ENCODE measurements at places on chromosomes 12 and 14.
A peak's percentile ranks its signal among the peaks of the same experiment; 100 is the strongest.

- no peak for DNase-seq
Observed at GRCh38 chr12:4440187-4440941, 5.3 kb downstream of the FGF6 start.

DNA sequence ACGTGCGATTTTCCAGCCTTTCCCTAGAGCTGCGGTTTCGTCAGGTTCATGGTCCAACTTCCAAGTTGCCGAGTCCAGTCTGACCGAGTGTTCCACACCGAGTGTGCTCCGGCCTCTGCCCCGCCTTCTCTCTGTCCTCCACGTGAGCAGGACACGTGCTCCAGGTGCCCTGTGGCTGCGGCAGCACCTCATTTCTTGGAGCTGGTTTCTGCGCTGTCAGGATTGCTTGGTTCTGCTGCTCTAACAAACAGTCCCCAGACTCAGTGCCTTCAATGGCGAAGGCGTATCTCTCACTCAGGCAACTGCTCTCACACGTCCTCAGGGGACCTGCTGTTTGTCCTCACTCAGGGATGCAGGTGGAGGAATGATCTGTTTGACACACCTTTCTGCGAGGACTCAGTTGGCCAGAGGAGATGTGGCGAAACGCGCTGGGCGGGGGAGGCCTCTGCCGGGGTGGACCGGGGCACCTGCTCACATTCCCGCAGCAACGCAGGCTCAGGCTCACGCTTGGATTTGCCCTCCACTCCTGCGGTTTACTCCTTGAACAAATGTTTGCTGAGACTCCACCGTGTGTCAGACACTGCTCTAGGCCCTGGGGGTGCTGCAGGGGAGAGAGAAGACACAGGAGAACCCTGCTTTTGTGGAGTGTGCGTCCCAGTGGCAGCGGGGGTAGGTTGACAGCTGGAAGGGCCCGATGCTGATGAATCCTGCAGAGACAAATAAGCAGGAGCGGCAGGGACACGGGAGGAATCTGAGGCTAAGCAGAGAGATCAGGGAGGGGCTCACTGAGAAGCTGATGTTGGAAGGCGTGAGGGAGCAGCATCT is 63.4 kb upstream of the FBRSL1 start:
- no peak for DNase-seq

DNA sequence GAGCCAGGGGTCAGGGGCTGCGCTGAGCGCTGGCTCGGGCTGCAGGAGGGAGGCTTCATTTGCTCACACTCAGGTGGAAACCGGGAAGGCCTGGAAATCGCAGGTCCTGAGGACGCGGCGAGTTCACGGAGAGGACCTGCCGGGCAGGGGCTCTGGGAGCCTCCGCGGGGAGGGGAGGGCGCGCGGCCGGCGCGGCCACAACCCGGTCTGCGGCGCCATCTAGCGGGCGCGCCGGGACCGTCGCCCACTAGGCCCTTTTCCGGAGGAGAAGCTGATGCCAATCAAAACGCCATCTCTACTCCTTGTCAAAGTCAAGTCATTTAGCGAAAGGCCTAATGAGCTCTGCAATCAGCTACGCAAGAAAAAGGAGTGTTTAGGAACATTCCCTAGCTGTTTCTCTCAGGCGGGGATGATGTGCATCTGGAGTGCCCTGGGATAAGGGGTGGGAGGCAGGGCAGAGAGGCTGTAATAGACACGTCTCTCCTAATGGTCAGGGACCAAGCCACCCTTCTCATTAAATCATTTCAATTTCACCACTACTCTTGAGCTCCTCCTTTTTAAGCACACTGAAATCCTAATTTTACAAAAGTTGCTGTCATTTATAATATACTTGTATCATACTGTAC is 885.8 kb upstream of the TMEM132C start:
- DNase-seq: peak; percentile 49

- peak; percentile 79 for DNase-seq
Observed at GRCh38 chr12:119412811-119413794, 78.6 kb downstream of the CCDC60 start.

GRCh38 chr12:90253674-90254181 is 545.1 kb upstream of the ATP2B1 start:
- DNase-seq: peak; percentile 92

DNA sequence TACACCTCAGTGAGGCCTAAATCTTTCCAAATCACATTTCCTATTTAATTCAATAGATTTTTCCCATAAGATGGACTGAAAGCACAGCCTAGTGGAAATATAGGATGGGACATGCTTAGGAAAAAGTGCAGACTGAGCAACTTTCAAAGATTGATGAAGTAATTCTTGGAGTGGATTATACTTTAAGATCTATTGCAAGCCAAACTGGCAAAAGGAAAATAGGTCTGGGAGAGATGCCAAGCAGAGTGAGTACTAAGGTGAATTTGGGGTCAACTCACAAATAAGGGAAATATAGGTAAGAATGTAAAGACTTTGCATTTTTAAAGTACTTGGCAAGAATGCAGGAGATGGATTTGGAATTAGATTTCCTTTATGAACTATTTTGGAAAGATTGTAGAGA is 170.2 kb upstream of the FOXG1 start:
- no peak for DNase-seq

GRCh38 chr12:103969391-103969790 is 3.7 kb downstream of the TDG start:
- DNase-seq: no peak

- DNase-seq: no peak
Observed at GRCh38 chr14:23182372-23183157, 895 bp downstream of the SLC7A8 start.

DNA sequence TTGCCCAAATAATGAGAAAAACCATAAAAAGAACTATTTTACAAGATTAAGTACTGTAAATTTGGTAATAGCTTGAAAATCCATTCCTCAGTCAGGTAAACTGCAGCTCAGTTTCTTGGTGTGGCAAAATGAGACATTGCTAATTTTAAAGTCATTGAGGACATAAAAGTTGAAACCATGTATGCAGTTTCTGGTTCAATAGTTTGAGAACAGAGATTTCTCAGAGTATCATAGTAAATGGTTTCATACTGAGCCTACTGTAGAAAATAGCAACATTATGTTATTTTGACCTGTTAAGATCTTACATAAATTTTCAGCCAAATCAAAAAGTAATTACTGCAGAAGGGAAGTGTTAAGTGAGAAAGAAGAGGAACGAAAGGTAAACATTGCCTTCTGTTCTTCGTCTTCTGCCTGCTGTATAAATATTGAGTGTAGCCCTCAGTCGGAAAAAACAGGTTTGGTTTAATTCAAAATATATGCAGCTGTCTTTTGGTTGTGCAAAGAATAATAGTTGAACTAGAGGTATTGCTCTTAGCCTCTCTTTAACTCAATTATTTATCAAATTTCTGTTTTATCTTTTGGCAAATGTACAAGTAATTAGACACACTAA is 119.6 kb downstream of the SYNE2 start:
- peak; percentile 49 for DNase-seq

- no peak for DNase-seq
Observed at GRCh38 chr12:52010152-52010622, 3.4 kb downstream of the TAMALIN start.

DNA sequence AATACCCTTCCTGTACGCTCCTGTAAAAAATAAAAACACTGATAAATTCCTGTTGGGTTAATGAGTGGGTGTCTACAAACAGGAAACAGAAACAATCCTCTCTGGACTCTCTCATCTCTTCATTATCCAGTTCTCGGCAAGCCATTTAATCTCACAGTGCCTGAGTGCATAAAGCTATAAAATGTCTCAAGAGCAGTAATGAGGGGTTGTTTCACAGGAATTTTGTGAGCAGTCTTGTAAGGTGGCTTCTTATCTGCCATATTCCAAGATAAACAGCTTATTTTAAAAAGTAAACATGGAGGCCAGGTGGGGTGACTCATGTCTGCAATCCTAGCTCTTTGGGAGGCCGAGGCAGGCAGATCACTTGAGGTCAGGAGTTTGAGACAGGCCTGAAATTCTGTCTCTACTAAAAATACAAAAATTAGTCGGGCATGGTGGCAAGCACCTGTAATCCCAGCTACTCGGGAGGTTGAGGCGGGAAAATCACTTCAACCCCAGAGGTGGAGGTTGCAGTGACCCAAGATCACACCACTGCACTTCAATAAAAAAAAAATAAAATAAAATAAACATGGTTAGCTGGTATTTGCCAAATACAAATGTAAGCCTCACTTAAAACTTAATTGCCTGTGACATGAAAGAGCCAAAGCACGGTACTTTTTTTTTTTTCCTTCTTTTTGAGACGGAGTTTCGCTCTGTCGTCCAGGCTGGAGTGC is 54.0 kb downstream of the CLIP1 start:
- no peak for DNase-seq

DNA sequence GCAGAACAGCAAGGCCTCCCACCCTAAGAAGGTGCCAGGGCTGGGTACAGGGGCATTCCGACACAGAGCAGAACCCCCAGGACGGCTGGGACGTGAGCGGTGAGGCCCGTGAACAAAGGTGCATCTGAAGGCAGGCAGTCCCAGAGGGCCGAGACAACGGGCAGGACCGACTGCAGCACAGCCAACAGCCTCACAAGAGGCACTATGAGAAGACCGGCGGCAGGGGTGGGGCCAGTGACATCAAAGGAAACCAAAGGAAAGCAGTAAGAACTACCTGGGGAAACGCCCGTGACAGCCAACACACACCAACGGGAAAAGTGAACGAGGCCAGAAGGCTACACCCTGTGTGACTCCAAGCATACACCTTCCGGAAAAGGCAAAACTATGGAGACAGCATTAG is 9.1 kb downstream of the BTBD6 start:
- no peak for DNase-seq

DNA sequence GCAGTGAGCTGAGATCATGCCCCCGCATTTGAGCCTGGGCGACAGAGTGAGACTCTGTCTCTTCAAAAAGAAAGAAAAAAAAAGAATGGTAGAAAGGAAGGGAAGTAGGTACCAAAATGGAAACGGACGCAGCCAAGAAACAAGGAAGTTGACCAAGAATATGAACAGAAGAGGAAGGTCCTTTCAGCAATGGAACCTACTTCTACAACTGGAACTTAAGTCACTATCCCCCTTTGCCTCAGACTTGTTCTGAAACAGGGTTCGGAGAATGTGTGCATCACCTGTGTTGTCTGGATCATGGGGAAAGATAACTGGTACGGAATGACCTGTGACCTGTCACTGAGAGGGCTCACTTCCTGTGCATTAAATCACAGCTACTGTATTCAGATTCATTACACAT is 43.9 kb upstream of the RNASE1 start:
- no peak for DNase-seq

- DNase-seq: peak; percentile 91
Observed at GRCh38 chr12:31603546-31604009, 12.6 kb upstream of the DENND5B start.

DNA sequence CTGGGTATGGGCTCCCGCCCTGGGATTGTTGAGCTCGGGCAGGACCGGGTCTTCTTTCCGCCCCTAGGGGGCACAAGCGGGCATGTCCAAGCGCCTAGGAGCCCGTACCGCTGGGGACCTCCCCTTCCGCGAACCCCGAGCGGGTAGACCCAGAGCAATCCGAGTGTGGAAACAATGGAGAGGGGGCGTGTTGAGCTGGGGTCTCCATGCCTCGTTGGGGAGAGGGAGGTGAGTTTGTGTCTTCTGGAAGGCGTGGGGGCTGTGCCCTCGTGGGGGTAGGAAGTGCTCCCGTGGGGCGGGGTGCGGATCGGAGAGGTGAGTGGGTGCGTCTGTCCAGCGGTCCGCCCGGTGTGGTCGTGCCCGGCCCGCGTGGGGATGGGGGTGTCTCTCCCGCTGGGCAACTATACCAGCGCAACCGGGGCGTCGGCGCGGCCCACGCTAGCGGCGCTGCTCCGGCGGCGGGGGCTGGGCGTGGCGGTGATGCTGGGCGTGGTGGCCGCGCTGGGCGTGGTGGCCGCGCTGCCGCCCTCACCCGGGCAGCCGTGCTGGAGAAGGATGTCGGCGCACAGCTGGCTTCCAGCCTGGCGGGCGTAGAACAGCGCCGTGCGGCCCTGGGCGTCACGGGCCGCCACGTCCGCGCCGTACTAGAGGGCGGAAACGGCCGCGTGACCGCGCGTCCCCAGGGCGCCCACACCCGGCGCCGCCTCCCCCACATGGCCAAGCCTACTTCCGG is 12.2 kb downstream of the AGAP2 start:
- DNase-seq: no peak

DNA sequence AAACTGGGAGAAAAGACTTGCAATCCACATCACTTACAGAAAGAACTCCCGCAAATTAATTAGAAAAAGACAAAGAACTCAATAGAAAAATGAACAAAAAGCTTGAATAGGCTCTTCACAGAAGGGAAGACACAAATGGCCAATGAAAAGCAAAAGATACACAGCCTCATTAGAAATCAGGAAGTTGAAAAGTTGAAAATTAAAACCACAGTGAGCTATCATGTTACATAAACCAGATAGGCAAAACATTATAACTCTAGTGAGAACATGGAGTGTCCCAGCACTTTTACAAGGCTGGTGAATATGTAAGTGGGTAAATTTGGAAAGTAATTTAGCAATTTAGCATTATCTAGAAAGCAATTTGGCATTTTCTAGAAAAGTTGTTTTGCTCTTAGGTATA is 158.4 kb upstream of the RASSF8 start:
- DNase-seq: no peak

GRCh38 chr12:108646600-108647579 is 13.2 kb upstream of the SELPLG start:
- DNase-seq: no peak

GRCh38 chr14:81633496-81633895 is 99.8 kb upstream of the SEL1L start:
- no peak for DNase-seq

DNA sequence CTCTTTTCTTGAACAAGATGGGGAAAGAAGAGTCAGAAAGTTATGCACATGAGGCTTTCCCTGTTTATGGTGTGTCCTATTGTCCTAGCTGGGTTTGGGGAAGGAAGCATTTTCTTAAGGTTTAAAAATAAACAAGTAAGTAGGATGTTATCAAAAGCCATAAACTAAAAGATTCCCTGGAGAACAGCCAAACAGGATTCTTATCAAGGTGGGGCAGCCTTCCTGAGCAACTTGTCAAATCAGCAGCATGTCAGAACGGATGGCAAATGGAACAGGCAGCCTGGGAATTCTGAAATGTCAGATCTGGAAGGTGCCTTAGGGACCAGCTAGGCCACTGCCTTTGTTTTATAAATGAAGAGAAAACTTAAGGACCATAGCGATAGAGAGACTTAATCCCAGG is 152.2 kb upstream of the RGS6 start:
- DNase-seq: no peak

DNA sequence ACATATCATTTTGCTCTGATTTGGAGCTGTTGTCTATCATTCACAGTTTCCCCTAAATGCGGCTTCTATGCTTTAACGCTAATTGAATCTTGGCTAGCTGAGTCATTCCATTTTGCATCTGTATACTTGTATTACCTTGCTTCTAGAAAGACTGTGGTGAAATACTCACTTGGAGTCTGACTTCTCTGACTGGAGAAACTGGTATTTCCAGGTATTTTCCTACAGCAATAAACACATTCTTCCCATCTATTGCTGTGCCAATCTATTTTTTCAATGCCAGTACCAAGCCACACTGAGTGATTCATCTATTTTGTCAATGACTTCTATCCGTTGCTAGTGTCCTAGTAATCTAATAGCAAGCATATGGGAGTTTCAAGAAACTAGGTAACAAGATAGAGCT is 76.0 kb upstream of the ST8SIA1 start:
- no peak for DNase-seq

GRCh38 chr14:99574099-99574880 is 29.7 kb downstream of the CCDC85C start:
- no peak for DNase-seq
